Activated T-cell treated with anti-CD3 and anti-CD28 coated beads, Interleukin-2, amount 50 U/mL, for 72 hours (primary cell): ENCODE measurements at places on chromosomes 3 and 15. TPM values are rescaled to one million over a fixed set of nuclear protein-coding genes. Genes with fewer than 3 reads are reported as not detected.

The RHCG gene
- not detected for total RNA-seq

The CD86 gene
- total RNA-seq: 2.4 TPM

DNA sequence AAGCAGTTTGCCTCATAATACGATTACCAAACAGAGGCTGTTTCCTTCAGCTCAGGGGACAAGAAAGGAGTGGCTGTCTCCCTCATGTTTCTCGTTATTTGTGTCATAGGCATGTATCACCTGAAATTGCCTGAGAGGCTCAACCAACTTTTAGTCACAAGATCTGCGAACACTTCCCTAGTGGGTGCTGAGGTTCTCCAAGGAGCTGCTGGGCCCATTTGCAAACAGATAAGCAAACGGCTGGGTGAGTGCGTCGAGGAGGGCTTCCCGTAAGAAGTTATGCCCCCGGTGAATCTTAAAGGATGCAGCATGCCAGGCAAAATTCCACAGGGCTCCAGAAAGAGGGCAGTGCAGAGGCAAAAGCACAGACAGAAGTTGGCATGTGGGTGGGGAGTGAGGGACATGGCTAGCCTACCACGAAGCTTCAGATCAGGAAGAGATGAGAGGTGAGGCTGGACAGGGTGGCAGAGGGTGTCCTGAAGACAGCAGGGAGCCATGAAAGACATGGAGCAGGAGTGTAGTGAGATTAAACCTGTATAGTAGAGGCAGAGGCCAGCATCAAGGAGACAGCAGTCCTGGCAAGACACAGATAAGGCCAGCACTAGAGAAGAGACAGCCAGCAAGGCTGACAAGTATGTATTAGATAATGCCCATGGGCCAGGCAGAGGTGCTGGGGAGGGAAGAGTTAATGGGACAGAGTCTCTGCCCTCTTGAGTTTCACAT, 4.0 kb upstream of the GP9 start:
- H3K27ac ChIP-seq: no peak overlapping the region
- peaks cover 21% of the 10 kb centered on the region for H3K4me1 ChIP-seq
- DNase-seq: no peak
- no peak overlapping the region for H3K4me3 ChIP-seq
- H3K27me3 ChIP-seq: no peaks in the 10 kb centered on the region

The CACNA2D3 gene
- not detected for total RNA-seq

The SCN11A gene
- 0.22 TPM for total RNA-seq

GRCh38 chr15:34591306-34591705, 7.9 kb upstream of the GOLGA8B start:
- H3K4me1 ChIP-seq: peaks cover 8% of the 10 kb centered on the region
- peaks cover 22% of the 10 kb centered on the region for H3K27me3 ChIP-seq
- H3K4me3 ChIP-seq: no peak overlapping the region
- H3K27ac ChIP-seq: no peak overlapping the region
- no peak for DNase-seq

GRCh38 chr3:124584245-124584551, 146.1 kb upstream of the UMPS start:
- H3K4me3 ChIP-seq: peak overlapping the region; percentile 76
- H3K36me3 ChIP-seq: no peaks in the 10 kb centered on the region
- no peak overlapping the region for H3K27ac ChIP-seq
- no peak for DNase-seq

The NUP210 gene
- 144 TPM for total RNA-seq
